Myocyte (in vitro differentiated cells): ENCODE measurements at places on chromosomes 4 and X. TPM values are rescaled to one million over a fixed set of nuclear protein-coding genes. Genes with fewer than 3 reads are reported as not detected.

GRCh38 chrX:56314334-56314733, 82.2 kb downstream of the KLF8 start:
- no peak for DNase-seq

- peak; percentile 67 for DNase-seq
These were observed 104.6 kb downstream of the TMEM144 start for GRCh38 chr4:158314756-158315487.

DNA sequence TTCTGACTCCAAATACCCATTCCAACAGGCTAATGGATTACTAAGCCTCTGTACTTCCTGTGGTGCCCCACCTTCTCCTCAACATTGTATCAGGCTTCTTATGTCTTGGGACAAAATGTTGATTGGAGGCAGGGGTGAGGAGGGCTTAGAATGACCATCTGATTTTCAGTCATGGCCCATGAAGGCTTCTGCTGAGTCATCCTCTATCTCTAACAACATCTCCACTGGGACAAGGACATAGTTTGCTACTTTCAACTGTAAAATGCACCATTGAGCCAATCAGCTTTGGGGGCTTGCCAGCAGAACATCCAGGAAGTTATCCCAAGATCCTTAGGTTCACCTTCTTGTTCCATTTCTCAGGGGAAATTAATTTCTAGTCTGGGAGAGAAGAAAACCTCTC, 29.5 kb downstream of the MAGEB17 start:
- no peak for DNase-seq

DNA sequence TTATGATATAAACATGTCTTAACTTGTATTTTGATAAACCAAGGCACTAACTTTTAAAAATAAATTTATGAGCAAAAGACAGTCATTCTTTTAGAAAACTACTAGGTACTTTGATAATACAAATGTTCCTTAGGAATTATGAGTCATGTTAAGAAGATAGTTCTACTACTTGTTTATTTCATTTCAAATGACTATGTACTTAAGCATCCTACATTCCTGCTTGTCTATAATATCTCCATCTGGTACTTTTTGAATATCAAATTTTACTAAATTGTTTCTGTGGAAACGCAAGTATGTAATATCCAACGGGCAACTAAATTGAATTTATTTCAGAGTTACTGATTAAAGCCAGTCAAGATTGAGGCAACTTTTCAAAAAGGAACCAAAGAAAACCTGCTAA, 61.8 kb downstream of the CAMK2D start:
- no peak for DNase-seq

GRCh38 chrX:34238896-34239295, 106.8 kb upstream of the FAM47A start:
- peak; percentile 0 for DNase-seq

- no peak for DNase-seq
These were observed 84.0 kb upstream of the IGFBP7 start for GRCh38 chr4:57194068-57194611.

GRCh38 chr4:91373546-91373945, 930.2 kb upstream of the GRID2 start:
- DNase-seq = no peak

- peak; percentile 4 for DNase-seq
These were observed 129.1 kb upstream of the LDB2 start for GRCh38 chr4:17027495-17027894.

DNA sequence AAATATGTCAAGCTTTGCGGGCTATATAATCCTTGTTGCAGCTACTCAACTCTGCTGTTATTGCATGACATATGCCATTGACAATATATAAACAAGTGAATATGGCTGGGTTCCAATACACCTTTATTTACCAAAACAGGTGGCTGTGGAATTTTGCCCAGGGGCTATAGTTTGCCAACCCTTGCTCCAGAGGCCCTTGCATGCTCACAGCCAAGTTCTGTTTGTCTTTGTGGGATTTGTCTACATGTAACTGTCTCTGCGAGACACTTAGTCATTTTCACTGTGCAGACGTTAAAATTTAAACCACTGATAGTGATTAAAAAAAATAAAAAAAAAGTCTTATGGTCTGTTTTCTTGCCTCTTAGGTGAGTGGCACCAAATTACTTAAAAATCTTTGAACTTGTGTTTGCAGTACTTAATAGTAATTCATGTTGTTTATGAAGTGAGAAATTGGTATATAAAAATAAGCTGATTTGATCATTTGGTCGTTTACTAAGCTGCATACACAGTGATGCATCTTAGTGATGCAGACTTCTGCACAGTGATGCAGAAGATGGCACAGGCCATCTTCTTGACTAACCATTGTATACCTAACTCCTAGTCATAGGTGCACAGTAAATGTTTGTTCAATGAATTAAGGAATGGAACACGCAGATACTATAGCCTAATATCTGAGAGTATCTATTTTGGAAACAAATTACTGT, 170.9 kb downstream of the FRMPD4 start:
- no peak for DNase-seq

GRCh38 chr4:84968925-84969324, 2.4 kb upstream of the WDFY3 start:
- DNase-seq = peak; percentile 35

GRCh38 chrX:48933757-48934156, 14.9 kb upstream of the PIM2 start:
- DNase-seq = no peak

GRCh38 chr4:73539386-73539785, 57.8 kb downstream of the AFM start:
- no peak for DNase-seq

GRCh38 chr4:86389664-86390063, 29.8 kb upstream of the MAPK10 start:
- no peak for DNase-seq

GRCh38 chrX:129661369-129661768, 6.6 kb upstream of the APLN start:
- DNase-seq = no peak

DNA sequence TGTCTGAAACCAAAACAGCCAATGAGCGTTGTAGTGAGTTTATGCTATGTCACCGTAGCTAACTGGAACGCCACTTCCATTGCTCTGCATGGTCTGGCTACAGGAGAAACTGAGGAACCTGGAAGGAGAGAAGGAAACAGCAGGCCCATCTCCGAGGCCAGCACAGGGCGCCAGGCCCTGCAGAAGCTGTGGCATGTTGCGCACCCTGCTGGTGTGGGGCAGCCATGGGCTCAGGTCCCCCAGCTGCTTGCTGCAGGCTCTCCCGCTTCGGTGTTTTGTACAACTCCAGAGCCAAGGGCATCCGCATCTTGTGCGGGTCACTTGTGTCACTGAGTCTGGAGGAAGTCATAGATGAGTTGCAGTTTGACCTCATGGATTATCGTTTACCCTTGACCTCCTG, 89.2 kb downstream of the AFAP1 start:
- no peak for DNase-seq

GRCh38 chrX:8887004-8887403, 85.8 kb upstream of the FAM9A start:
- DNase-seq = no peak

FABP2 gene
- not detected in 2 replicates for total RNA-seq

GPR34 gene
- total RNA-seq = 0.21 TPM in 1 of 2 replicates, not detected in the other

FATE1 gene
- total RNA-seq = not detected in 2 replicates
